Cerebellar cortex (tissue), 1 donor: ENCODE measurements at places on chromosomes 3 and 15.

GRCh38 chr3:108383306-108383705 lies 87.0 kb downstream of the HHLA2 start:
- no peak for DNase-seq

- no peak for DNase-seq
These were observed 229.7 kb upstream of the BHLHE40 start for GRCh38 chr3:4749567-4750002.

DNA sequence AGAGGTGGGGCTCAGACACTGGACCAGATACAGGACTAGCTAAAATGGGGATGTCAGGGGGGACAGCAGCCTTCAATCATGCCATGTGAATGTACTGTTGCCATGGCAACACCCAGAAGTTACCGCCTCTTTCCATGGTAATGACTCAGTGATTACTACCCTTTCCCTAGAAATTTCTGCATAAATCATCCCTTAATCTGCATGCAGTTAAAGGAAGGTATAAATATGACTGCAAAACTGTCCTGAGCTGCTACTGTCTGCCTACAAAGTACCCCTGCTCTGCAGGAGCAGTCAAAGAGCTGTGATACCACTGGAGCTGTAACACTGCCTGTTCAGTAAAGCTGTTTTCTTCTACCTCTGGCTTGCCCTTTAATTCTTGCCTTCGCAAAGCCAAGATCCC lies 168.2 kb downstream of the PEAK1 start:
- no peak for DNase-seq

DNA sequence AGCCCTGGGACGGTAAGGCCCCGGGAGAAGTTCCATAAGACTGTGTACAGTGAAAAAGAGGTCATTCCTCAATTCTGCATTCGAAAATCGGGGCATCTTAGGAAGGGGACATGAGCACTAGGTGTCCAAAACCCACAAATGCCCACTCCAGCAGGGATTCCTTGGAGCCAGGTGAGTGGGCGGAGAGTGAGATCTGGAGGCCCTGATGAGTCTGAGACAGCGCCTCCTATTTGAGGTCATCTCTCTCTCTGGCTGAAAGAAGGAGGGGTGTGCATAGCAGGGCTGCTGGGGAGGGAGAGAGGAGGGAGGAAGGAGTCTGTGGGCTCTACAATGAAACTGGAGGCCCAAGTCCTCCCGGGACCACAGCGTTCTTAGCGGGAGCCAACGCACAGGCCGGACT lies 38.1 kb upstream of the LACTB start:
- DNase-seq: no peak

DNA sequence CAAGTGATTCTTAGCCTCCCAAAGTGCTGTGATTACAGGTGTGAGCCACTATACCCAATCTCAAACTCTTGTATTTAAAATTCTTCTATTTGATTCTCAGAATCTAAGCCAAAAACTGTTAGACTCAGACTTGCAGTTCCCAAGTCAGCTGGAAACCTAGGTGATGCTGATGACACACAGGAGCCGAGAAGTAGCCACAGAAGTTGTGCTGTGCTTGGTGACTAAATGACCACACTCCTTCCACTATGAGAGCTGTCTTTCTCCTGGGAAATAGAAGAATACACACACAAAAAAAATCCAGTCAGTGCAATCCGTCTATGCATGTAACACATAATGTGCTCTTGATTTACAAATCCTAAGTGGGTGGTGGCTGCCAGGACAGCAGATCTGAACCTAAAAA lies 33.9 kb downstream of the ILDR1 start:
- no peak for DNase-seq

- no peak for DNase-seq
These were observed 45.0 kb downstream of the LSM3 start for GRCh38 chr3:14223595-14223994.

- no peak for DNase-seq
These were observed 32.7 kb downstream of the CRABP1 start for GRCh38 chr15:78372880-78373279.

DNA sequence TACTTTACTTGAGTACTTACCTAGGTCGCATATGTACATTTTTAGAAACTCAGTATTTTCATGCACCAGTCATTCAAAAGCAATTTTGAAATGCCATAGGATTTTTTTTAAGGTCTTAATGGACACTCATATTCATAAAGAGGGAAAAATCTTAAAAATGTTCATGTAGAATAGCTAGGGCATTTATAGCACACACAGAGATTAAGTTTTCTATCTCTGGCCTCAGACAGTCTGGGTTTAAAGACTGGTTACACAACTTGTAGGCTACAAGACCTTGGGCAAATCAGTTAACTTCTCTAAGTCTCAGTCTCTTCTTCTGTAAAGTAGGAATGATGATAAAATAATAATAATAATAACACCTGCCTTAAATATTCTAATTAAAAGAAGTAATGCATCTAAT lies 48.5 kb upstream of the UBP1 start:
- DNase-seq: no peak

GRCh38 chr3:176840641-176841286 lies 356.5 kb downstream of the TBL1XR1 start:
- no peak for DNase-seq

GRCh38 chr3:62467966-62468722 lies 94.8 kb upstream of the FEZF2 start:
- DNase-seq: no peak

DNA sequence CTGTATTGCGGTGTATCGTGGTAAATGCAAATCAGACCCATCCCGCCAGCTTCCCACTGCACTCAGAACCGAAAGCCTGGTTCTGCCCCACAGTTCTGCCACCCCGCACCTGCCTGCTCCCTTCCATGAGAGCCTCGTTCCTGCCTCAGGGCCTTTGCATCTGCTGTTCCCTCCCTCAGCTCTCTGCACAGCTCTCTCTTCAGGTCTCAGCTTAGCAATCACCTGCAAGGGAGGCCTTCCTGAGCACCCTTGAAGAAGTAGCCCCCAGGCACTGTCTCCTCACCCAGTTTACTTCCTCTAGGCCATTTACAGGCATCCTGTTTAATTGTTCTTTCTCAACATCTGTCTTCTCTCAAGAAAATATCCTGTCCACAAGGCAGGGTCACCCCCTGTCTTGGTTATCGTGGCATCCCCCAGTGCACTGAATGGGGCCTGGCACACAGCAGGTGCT lies 13.3 kb upstream of the IQSEC1 start:
- no peak for DNase-seq

DNA sequence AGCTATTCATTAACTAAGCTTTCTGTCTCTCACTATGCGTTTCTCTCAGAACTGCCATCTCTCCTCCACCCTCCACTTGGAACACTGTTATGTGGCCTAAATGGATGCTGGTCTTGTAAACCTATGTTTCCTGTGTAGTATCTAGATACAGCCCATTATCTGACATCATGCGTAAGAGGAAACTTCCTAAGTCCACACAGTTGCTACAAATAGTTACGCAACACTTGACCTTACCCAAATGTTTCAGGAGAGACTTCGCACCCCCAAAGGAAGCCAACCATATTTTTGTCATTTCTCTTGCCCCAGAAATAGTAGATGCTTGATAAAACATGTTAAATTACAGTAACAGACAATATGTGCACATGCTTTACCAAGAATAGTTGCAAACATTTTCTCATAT lies 87.2 kb upstream of the TPRG1 start:
- no peak for DNase-seq

DNA sequence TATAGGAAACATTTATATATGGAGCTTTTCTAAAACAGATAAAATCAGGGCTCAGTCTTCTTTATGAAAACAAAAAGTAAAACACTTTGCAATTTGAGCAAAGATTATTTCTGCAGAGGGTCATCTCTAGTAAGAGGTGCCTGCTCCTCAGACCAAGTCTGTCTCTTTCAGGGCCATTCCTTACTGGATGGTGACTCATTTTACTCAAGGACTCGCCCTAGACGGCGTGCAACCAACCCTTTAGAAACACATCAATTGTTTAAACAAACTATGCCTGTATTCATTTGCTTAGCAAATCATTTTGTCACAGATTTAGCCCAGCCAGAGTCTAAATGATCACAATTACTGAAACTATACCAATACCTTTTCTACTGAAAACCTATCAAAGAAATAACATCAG lies 242.8 kb upstream of the ICE2 start:
- DNase-seq: no peak

DNA sequence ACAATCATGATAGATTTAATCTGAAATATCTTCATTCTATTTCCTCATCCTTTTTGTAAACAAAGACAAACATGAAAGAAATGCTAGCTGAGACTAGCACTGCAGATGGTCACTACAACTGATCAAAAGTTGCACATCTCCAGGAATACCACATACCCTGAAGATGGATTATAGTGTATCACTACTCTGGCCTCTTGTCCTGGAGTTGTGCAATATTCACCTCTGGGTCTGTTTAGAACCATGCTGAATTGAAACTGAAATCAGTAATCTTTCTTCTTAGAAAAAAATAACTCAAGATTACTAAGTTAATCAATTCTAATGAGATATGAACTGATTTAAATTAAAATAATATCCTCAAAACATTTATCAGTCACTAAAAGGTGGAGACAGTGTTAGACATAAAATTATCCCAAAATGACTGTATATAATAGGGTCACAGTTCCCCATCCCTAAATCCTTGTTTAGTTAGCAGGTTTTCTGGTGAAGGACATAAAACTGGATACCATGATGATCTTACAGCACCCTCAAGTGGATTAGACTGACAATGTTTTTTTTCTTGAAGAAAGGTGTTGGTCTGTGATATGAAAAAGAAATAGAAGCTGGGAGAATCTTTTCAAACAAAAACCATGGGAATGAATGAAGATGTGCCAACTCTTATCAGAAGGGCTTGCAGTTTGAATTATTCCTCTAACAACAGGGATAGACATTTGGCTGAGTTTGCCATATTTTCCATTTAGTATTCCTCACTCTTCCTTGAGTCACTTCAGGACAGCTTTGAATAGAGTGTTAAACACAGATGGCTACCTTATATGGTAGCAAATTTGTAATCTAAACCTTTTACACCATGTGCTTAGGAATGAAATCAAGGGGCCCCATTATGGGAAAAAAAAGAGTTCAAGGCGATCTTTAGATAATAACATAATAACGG lies 7.1 kb upstream of the TTC14 start:
- peak; percentile 30 for DNase-seq

DNA sequence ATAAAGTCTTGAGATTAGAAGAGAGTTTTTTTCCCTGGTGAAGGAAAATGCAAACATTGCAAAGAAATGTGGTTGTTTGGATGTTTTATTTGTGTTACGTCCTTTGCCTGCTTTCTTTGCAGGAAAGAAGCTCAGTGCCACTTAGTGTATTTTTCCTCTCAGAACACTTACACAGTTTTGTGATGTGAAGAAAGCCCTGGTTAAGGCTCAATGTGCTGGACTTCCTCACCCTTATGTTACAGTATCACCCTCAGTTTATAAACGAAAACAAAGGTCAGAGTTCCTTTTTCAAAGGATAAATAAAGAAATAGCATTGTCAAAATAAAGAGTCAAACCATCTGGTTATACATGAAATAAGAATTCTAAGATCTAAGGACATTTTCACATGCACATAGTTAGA lies 45.9 kb downstream of the RNF13 start:
- DNase-seq: no peak

DNA sequence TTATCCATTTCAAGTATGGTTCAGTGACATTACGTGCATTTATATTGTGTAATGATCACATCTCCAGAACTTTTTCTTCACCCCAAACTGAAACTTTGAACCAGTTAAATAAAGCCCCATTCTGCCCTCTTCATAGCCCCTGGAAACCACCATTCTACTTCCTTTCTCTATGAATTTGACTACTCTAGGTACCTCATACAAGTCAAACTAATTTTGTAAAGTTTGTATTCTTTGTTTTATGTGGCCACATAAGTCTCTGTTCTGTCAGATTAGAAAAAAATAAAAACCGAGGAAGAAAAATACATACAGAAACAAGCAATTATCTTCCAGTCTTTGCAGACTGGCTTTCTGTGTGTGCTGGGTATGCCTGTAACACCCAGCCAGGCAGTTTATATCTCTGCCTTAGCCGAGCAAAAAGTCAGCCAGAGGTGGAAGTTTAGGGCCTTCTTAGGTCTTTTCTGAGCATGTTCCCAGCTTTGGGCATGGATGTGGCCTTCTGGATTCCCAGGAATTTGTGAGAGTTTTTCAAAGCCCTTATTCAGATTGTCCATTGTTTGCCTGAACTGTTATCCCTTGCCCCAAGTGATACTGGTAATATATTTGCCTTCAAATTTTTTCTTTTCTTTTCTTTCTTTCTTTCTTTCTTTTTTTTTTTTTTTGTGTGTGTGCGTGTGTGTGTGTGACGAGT lies 6.0 kb upstream of the GRAMD1C start:
- no peak for DNase-seq

GRCh38 chr15:58066042-58066867 lies 744 bp upstream of the ALDH1A2 start:
- DNase-seq: peak; percentile 11

GRCh38 chr3:129688271-129688895 lies 81.9 kb upstream of the PLXND1 start:
- peak; percentile 89 for DNase-seq

GRCh38 chr3:119469418-119470189 lies 841 bp downstream of the POGLUT1 start:
- peak; percentile 41 for DNase-seq

- DNase-seq: no peak
These were observed 46.8 kb upstream of the SRGAP3 start for GRCh38 chr3:9296241-9296640.

DNA sequence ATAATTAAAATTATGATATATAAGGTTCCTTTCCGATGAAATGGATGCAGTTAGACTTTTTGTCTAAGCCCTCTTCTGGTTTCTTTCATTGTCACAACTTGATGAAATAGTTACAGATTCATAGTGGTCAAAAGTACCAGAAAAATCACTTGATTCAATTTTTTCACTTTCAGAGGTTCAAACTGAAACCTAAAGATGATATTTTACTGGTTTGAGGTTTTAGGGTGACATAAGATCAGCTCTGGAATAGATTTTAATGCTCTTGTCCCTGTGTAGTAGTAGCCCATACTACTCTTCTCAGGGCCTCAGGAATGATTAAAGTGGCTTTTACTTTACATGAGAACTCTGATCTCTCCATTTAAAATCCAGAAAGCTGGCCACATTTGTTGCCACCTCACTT lies 479.1 kb upstream of the ZNF717 start:
- DNase-seq: no peak

- no peak for DNase-seq
These were observed 66.8 kb downstream of the RPL39L start for GRCh38 chr3:187072511-187072910.

GRCh38 chr3:121835465-121835801 lies 424 bp downstream of the EAF2 start:
- peak; percentile 28 for DNase-seq

GRCh38 chr3:160707187-160707794 lies 30.3 kb downstream of the ARL14 start:
- peak; percentile 87 for DNase-seq

- no peak for DNase-seq
These were observed 456.6 kb upstream of the CCDC54 start for GRCh38 chr3:106920609-106921008.

DNA sequence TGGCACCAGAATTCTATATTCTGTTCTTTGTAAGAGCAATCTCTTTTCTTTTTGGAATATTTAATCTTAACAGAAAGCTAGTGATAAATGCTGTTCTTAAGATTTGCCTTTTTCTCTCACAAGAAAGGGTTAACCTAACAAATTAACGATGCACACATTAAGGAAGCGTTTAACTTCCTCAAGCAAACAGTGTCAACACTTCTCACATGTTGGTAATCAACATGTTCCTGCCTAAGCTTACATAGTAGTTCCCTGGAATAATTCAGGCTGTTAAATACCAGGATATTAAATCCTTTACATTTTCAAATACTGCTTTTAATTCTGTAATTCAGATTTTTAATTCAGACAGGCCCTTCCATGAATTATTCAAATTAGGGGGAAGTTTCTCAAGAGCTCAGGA lies 67.4 kb upstream of the RPL35A start:
- no peak for DNase-seq

GRCh38 chr3:10635446-10636076 lies 130.2 kb upstream of the ATP2B2 start:
- DNase-seq: peak; percentile 62
